ENCODE measurements at places on chromosomes 1 and 21.

- no peak for DNase-seq
These were observed 10.5 kb downstream of the ATP5IF1 start for GRCh38 chr1:28246427-28246832.

DNA sequence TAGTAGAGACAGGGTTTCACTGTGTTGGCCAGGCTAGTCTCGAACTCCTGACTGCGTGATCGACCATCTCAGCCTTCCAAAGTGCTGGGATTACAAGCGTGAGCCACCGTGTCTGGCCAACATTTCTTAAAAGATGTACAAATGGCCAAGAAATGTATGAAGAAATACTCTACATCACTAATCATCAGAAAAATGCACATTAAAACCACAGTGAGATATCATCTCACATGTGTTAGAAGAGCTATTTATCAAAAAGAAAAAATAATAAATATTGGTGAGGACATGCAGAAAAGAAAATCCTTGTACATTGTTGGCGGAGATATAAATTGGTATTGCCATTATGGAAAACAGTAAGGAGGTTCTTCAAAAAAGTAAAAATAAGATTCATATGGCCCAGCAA, 33.6 kb upstream of the TNFSF18 start:
- no peak for DNase-seq

GRCh38 chr1:235290740-235291502, 37.1 kb downstream of the ARID4B start:
- no peak for DNase-seq

- no peak for DNase-seq
These were observed 131.1 kb downstream of the EVI5 start for GRCh38 chr1:92653605-92654381.

GRCh38 chr21:34736116-34736874, 67.5 kb downstream of the CLIC6 start:
- DNase-seq, result no peak

DNA sequence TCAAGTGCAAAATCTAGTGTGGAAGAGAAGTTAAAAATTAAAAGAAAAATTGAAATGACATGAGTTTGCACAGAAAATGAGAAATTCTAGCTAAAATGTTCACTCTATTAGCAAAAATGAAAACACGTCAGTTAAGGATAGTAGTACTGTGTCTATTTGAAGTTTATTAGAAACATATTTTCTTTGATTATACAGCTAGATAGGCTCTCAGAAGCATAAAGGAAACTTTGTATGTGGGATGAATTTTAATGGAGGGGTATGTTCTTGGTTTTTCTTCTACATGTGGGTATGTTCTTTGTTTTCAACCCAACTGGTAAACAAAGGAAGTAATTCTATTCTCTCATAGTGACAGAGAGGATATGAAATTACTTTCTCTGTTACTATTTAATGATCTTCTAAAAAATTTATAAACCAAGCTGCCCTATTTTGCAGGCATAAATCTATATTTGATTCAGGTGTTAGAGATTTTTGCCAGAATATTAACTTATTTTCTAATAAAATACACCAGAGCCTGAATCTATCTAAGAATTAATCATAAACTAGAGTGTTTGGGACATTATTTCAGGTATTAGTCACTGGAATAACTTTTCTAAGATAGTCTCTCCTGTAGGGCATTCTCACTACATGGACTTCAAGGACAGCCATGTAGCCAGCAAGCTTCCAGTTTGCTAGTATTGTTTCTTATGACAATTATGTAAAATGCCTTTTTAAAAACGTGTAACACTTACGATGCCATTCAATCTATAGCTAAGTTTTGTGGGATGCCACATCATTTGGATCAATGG, 15.8 kb downstream of the GPSM2 start:
- DNase-seq, result no peak

- no peak for DNase-seq
These were observed 95.1 kb downstream of the KIAA0319L start for GRCh38 chr1:35461966-35462651.

DNA sequence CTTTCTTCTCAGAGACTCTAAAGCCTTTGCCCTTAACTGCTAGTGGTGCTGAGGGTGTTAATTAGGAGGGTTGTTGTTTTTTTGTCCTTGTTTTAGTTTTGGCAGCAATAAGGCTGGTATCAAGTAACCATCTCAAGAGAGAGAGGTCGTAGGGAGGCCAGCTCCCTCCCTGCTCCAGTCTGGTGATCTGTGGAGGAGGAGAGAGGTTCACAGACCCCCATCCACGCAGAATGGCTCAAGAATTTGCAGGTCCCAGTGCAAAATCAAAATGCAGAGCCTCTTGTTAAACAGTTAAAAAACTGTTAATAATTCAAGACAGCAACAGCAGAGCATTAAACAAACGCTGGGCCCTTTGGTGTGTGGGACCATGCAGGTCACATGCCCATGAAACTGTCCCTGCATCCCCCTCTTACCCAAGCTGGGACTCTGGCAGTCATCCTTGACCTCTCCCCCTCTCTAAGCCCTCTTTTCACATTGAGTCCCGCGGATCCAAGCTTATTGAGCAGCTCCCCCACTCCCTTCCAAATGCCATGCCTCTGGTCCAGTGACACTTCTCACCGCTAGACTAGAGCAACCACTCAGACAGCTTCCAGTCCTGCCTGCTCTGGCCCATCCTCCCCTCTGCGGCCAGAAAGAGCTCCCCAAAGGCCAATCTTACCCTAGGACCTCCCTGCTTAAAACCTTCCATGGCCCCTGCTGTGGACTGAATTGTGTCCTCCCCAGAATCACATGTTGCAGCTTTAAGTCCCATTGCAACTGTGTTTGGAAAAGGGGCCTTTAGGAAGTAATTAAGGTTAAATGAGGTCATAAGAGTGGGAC, 47.7 kb upstream of the RPL11 start:
- no peak for DNase-seq

DNA sequence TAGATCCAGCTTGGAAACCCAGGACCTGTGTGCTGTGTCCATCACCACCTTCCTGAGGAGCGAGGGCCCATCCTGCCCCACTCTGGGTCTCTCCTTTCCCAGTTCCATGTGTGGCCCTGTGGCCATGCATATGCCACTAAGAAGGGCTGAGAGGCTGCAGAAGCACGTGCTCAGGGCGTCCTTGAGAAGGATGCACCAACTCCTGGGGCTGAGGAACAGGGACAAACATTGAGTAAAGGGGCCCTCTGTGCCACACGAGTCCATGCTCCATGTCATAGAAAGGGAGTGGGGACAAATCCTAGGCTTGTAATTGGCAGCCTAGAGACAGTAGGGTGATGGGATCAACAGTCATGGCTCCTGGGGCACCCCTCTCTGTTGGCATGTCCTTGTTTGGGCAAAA, 8.4 kb downstream of the ETV3L start:
- no peak for DNase-seq

- DNase-seq, result no peak
These were observed 990 bp upstream of the NBL1 start for GRCh38 chr1:19643121-19643520.

GRCh38 chr1:59408608-59409240, 111.8 kb downstream of the FGGY start:
- no peak for DNase-seq

DNA sequence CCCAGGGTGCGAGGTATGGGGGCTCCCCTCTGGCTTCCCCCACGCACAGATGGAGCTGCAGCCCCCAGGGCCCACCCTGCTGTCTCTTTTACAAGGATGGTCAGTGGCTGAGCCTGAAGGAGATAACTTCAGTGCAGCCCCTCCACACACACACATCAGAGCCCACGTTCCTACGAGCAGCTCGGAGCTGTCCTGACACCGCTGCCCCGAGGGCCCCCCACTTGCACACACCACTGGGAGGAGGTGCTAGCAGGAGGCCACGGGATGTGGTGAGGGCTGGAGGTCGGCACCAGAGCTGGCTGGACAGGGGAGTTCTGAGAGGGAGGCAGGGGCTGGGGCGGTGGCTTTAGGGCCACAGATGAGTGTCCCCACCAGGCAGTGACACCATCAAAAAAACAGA, 53.9 kb downstream of the MORN1 start:
- DNase-seq, result no peak

DNA sequence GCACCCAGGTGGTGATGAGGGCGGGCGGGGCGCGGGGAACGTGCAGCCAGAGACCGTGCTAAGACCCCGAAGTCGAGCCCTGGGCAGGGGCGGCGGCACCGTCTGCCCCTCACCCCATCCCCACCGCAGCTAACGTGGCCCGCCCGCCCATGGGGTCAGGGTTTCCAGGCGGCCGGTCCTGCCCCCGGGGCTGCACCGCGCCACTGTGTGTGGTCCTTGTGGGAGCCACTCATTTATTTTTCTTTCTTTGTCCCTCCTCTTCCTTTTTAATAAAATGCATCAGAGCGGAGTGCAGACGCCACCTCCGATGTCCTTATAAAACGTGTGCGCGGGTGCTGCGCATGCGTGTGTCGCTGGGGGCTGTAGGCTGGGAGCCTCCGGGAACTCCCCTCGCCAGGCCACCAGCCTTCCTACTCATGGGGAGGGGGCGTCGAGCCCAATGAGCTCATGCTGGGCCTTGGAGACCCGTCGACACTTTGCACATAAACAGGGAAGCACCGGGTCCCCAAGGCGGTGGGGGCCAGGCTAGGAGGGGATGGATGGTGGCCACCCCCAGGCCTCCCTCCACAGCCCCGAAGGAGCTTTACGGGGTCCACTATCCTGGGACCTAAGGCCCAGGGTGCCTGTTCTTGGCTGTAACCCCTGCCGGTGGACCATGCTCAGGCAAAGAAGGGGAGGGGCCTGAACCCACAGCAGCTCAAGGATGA, 59.9 kb downstream of the WNT9A start:
- DNase-seq, result no peak

GRCh38 chr1:25795211-25795610, 4.8 kb upstream of the SELENON start:
- DNase-seq, result no peak

- DNase-seq, result no peak
These were observed at the start of gene ADAMTS1 for GRCh38 chr21:26845066-26845758. Gene ADAMTS1 (minus strand): TSS chr21:26845409. CDS start chr21:26844954, 455 bp downstream.

DNA sequence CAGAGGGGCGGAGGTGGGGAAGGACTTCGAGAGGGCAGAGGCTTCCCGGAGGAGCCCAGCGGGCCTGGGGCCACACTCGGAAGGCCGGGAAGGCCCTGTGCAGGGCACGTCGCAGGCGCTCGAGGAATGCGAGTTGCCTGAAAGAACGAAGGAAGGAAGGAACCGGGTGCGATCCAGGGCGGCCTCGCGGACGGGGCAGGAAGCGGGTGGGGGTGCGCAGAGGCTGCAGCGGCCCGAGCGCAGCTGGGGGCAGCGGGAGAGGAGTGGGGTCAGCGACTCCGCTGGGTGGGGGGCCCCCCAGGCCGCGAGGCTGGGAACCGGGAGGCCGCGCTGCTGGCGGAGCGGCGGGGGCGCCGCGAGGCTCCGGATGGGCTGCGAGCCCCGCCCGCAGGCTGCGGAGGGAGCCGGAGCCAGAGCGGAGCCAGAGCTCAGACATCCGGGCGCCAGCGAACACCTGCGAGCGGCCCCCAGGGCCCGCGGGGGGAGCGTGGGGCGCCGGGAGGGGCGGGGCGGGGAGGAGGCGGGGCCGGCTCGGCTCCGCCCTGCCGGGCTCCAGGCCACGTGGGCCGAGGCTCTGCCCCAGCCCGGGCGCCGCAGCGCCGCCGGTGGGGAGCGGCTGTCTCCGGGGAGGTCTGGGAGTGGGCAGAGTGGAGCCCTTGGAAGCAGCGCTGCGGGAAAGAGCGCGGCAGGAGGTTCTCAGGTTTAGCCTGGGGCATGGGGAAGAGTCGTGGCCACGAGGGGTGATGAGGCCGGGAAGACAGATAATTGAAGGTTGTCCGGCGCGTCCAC, 4.6 kb downstream of the ID3 start:
- peak; percentile 53 for DNase-seq

GRCh38 chr1:82634266-82634665, 833.5 kb downstream of the ADGRL2 start:
- DNase-seq, result no peak

DNA sequence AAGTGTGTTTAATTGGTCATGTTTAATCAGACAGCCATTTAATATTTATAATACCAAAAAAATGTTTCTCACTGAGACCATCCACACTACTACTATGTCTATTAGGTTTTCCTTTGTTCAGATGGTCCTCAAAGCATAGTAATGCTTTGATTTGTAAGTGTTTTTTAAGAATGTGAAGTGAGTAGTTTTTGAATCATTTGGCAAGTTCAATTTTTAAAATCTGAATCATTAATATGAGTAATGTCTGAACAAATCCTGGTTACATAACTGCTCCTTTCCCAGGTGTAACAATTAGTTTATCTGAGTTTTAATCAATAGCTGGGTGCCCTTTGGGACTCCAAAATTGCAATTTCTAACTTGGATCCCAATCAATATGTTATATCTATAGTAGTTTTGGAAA, 23.5 kb upstream of the RPL5 start:
- no peak for DNase-seq

GRCh38 chr1:160630523-160631451, 16.1 kb downstream of the SLAMF1 start:
- DNase-seq, result no peak

DNA sequence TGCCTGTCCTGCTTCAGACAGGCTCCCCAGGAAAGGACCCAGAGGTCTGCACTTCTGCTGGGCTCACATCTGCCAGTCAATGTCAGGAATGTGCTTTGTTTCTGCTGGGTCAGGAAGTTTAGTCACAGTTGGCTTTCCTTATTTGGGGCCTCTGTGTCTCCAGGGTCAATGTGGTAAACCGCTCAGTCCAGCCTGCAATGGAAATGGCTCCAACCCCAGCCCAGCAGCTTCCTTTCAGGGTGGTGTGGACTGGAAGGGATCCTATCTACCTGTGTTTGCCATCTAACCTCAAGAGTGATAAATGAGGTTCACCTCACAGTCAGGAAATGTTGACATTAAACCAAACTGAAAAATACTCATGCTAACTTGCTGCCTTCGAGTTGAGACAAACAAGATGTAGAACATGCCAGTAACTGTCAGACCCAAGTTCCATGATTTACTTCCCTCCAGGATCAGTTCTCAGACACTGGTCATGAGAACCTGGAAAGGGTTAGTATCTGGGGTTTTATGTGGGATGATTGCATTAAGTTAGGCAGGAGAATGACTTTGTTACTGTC, 20.3 kb downstream of the ENO1 start:
- DNase-seq, result no peak

GRCh38 chr1:235075048-235075776, 53.4 kb downstream of the TOMM20 start:
- DNase-seq, result peak; percentile 37

DNA sequence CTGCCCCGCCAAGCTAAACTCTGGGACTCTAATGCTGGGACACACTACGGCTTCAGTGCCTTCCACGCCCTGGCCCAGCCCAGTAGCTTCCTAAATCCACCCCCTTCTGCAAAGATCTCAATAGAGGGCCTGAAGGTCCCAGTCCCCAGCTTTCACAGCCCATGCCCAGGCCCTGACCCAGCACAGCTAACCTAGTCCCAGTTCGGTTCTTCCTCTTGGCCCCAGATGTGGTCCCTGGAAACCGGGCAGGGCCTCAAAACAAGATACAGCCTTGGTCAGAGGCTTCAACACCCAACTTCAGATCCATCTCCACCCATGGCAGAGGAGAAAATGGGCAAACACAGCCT, 646 bp upstream of the PDZK1IP1 start:
- DNase-seq, result no peak

GRCh38 chr1:27513958-27514357, 24.0 kb upstream of the WASF2 start:
- DNase-seq, result no peak
